CD4-positive, CD25-positive, alpha-beta regulatory T cell (primary cell): ENCODE measurements at places on chromosomes 6 and 20. TPM values are rescaled to one million over a fixed set of nuclear protein-coding genes. Genes with fewer than 3 reads are reported as not detected.

DNA sequence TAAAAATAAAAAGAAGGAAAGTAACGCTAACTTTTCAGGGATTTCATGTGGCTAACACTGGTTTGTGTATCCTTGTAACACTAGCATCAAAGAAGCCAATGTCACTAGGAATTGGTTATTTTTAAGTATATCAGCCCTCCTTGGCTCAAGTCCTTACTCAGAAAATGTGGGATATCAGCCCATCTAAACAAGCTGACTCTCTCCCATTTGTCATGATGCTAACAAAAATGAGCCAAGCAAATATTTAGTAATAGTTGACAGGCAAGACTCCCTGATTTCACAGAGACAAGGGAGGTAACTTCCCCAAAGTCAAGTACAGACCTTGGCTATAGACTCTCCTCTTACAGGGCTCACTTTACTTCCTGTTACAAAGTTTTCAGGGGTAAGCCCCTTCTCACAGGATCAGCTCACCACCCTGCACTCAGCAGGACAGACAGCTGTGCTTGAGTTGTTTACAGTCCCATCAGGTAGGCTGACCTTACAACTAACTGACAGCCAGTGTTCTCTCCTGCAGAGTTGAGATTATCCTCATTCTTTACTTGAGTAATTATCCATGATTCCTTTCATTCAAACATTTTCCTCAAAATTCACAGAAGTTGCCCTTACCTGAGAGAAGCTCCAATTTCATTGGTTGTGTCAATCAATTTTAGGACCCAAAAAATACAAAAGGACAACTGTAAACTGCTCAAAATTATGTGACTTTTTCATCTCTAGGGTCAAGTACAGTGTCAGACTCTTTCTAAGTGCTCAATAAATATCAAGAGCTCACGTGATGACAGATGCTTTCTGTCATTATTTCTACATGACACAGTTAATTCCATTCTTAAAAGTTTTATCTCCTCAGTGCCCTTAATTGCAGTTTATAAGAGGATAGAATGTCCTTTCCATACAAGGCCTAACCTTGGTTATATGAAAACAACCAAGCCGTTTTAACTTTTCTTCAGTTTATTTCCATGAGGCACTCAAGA, 38.1 kb upstream of the BMP5 start:
- no peak for DNase-seq
- H3K36me3 ChIP-seq, result no peaks in the 10 kb centered on the region
- no peaks in the 10 kb centered on the region for H3K4me1 ChIP-seq
- no peaks in the 10 kb centered on the region for H3K27me3 ChIP-seq
- no peak overlapping the region for H3K27ac ChIP-seq

DNA sequence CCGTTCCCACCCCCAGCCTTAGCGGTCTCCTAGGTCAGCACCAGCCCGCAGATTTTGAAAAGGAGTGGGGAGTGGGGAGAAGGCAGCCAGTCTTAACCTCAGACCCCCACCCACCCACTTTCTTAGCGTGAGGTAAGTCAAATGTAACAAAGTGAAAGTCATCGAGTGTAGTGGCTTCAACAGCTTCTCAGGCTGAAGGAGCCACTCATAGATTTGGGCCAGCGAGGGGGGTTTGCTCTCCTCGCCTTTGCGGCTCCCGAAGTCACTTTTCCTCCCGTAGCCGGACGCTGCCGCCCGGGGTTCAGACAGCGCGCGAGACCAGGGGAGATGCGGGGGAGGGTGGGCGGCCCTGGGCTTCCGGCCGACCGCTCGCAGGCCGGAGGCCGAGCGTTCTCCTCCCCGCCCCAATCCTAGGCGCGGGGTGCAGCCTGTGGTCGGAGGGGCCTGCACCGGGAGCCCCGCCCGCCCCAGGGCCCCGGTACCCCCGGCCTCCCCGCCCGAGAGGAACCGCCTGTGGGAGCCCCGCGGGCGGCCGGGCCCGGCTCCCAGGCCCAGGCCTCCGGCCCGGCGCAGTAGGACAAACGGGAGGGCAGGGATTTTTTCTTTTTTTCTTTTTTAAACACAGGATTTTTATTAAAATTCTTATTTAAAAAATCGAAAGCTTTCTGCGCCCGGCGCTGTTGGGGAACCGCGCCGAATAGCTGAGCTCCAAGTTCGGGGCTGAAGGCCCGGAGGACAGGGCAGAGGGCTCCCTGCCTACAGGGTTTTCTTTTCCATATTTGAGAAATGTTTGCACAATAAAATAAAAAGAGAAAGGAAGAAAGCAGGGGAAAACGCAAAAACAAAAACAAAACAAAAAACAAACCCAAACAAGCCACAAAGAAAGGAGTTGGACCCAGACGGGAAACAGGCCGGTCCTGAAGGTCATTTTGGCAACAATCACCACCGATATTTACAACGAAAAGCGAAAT, 3.2 kb downstream of the NKX2-2 start:
- peaks cover 66% of the 10 kb centered on the region for H3K4me1 ChIP-seq
- no peaks in the 10 kb centered on the region for H3K36me3 ChIP-seq
- peaks cover 29% of the 10 kb centered on the region for H3K27me3 ChIP-seq
- no peak overlapping the region for H3K27ac ChIP-seq
- DNase-seq, result no peak

Gene KCNK15
- total RNA-seq, result not detected

GRCh38 chr20:51440589-51440988, 101.9 kb downstream of the NFATC2 start:
- H3K4me1 ChIP-seq, result peaks cover 10% of the 10 kb centered on the region
- no peak overlapping the region for H3K27ac ChIP-seq
- no peak for DNase-seq
- H3K4me3 ChIP-seq, result peak overlapping the region; percentile 41
- H3K36me3 ChIP-seq, result peaks cover 50% of the 10 kb centered on the region
